ENCODE measurements at places on chromosomes 2 and 18.

DNA sequence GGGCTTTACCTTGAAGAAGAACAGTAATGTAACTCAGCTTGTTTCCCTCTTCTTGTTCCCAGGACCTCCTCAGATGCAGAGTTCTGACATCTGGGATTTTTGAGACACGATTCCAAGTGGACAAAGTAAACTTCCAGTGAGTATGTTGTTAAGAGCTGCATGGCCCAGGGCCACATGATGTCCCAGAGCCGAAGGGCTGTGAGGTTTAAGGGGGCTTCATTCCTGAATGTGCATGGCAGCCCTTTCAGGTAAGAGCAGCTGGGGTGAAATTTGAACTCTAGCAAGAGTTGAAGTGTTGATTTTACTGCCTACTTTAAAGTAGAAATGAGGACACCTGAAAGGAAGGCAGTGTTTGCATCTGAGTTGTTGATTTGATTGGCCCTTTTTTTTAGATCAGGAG, 13.3 kb downstream of the CHMP1B start:
- no peaks in the 10 kb centered on the region for H3K27me3 ChIP-seq
- H3K4me1 ChIP-seq, result peaks cover 4% of the 10 kb centered on the region
- H3K36me3 ChIP-seq, result no peaks in the 10 kb centered on the region
- no peak overlapping the region for H3K27ac ChIP-seq

DNA sequence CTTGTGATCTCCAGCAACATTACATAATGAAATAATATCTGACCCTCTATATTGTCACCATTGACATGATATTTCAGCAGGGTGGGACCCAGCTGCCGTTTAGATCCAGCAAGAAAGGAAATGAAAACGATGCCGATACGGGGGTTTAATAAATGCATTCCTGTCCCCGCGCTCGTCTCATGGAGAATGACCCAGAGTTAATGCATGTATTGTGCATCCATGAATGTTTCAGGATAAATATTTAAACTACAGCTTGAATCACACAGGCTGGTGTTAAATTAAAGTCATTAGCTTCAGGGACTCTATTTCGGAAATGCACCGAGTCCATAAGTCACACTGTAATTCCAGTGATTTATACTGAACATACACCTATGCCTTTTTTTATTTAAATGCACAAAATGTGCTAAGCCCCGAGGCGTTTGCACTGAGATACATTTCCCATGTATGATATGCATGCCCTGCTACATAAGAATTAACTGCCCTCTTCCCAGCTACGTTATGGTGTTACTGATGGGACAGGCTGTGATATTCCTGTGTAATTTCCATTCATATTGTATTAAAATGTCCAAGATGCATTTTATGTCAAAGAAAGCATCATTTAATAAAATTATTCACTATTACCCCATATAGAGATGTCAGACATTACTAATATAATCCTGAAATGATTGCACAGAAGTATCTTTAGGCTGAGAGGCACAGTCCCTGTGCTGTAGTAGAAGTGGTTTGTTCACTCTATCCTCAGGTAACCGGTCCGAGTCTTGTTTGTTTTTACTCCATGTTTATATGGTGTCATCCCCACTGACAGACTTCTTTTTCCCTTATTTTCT, 109.3 kb upstream of the ZNF516 start:
- no peak for DNase-seq
- peak overlapping the region; percentile 41 for H3K27ac ChIP-seq
- no peaks in the 10 kb centered on the region for H3K27me3 ChIP-seq
- peaks cover 12% of the 10 kb centered on the region for H3K4me1 ChIP-seq
- no peak overlapping the region for H3K4me3 ChIP-seq
- no peaks in the 10 kb centered on the region for H3K36me3 ChIP-seq

DNA sequence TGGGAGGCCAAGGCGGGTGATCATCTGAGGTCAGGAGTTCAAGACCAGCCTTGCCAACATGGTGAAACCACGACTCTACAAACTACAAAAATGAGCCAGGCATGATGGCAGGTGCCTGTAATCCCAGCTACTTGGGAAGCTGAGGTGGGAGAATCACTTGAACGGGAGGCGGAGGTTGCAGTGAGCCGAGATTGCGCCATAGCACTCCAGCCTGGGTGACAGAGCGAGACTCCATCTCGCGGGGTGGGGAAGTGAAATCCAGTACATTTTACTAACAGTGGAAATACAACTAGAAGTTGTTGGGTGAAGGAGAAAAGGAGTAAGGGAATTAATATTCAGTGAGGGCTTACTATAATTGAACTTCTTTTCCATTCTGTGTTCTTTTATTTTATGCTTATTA, 13.2 kb upstream of the ENOSF1 start:
- no peak for DNase-seq
- no peak overlapping the region for H3K4me3 ChIP-seq
- no peaks in the 10 kb centered on the region for H3K27me3 ChIP-seq

DNA sequence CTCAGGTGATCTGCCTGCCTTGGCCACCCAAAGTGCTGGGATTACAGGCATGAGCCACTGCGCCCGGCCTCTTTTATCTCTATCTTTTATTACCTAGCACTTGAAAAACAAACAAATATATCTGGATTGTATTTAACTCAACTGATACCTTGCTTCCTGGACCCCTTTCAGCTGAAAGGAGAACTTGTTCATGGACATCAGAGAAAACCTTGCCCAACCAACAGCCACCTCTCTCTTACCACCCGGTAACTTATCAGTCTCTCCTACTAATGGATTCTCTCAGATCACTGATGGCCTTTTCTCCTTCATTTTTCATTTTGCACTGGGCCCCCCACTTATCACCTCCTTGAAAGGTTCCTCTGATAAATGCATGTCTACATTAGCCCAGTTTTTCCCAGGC, 6.7 kb downstream of the RETSAT start:
- peaks cover 4% of the 10 kb centered on the region for H3K36me3 ChIP-seq
- H3K27ac ChIP-seq, result no peak overlapping the region
- no peaks in the 10 kb centered on the region for H3K4me1 ChIP-seq
- no peak overlapping the region for H3K4me3 ChIP-seq

GRCh38 chr2:231928481-231928880, 2.3 kb upstream of the NPPC start:
- no peaks in the 10 kb centered on the region for H3K4me1 ChIP-seq
- H3K27me3 ChIP-seq, result peaks cover 34% of the 10 kb centered on the region
- no peaks in the 10 kb centered on the region for H3K36me3 ChIP-seq
- H3K4me3 ChIP-seq, result no peak overlapping the region

DNA sequence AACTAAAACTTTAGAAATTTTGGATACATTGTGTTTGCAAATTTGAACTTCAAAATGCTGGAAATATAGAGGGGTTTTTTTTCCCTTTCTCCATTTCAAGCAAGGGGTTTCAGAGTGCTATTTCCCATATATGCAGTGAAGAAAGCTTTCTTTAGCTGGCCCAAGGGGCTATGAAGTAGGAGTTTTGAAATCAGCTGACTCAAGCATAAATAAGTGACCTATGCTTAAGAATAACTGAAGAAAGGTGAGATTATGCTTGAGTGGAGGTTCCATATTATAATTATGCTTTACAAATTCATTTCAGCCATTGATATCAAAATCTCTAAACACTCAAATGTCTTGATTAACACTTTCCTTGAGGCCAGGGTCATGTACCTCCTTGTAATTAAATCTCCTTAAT, 51.0 kb upstream of the RBBP8 start:
- H3K27ac ChIP-seq, result no peak overlapping the region
- no peaks in the 10 kb centered on the region for H3K27me3 ChIP-seq
- no peaks in the 10 kb centered on the region for H3K4me1 ChIP-seq
- no peaks in the 10 kb centered on the region for H3K36me3 ChIP-seq
- no peak overlapping the region for H3K4me3 ChIP-seq

GRCh38 chr2:109232909-109233308, 103.9 kb downstream of the SH3RF3 start:
- H3K27me3 ChIP-seq, result 0 out of 2 replicates have a peak, but pooled peaks cover 9% of the 10 kb centered on the region
- no peak for DNase-seq
- no peak overlapping the region for H3K27ac ChIP-seq

GRCh38 chr2:127614246-127614645, 31.7 kb upstream of the GPR17 start:
- H3K27ac ChIP-seq, result no peak overlapping the region
- H3K27me3 ChIP-seq, result no peaks in the 10 kb centered on the region
- DNase-seq, result no peak
- H3K4me3 ChIP-seq, result no peak overlapping the region
- no peaks in the 10 kb centered on the region for H3K36me3 ChIP-seq

DNA sequence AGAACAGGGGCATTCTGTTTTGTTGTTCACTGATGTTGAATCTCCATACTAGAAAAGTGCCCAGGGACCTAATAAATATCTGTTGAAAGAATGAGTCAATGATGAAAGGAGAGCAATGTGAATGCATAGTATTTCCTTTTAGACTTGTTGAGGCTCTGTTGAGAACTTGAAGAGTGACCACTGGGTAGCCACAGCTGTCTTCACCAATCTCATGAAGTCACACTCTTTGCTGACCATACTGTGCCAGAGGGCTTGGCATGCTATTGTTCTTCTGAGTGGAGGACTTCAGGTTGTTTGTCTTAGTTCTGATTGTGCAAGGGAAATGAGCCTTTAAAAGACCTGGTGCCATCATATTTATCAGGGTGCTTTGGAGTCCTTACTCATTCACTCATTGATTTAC, 41.6 kb upstream of the NT5C1B start:
- H3K36me3 ChIP-seq, result no peaks in the 10 kb centered on the region
- H3K4me1 ChIP-seq, result peaks cover 42% of the 10 kb centered on the region

GRCh38 chr2:170568511-170568910, 146.6 kb upstream of the SP5 start:
- H3K36me3 ChIP-seq, result no peaks in the 10 kb centered on the region
- no peak overlapping the region for H3K4me3 ChIP-seq
- H3K27ac ChIP-seq, result no peak overlapping the region
- no peaks in the 10 kb centered on the region for H3K4me1 ChIP-seq
- H3K27me3 ChIP-seq, result peaks cover 17% of the 10 kb centered on the region

GRCh38 chr2:119756837-119757236, 2.9 kb upstream of the PTPN4 start:
- H3K27ac ChIP-seq, result peak overlapping the region; percentile 64
- no peak overlapping the region for H3K4me3 ChIP-seq
- peak; percentile 96 for DNase-seq
- H3K4me1 ChIP-seq, result peaks cover 24% of the 10 kb centered on the region
- H3K36me3 ChIP-seq, result no peaks in the 10 kb centered on the region

DNA sequence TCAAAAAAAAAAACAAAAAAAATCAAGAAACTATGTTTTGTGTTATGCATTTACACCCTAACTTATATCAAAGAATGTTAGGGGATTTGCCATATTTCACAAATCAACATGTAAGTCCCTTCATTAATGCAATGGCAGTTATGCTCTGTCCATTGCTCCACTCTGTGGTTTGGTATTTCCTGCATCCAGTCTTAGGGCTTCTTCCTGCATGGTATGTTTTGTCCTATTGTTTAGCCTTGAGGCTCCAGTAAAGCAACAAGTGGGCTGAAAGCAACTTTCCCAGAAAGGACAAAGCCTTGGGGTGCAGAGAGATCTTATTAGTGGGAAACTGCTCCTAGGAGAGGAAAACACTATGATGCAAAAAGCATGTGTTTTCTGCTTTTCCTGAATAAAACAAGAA, 474.1 kb downstream of the IRS1 start:
- no peak overlapping the region for H3K27ac ChIP-seq
- H3K27me3 ChIP-seq, result no peaks in the 10 kb centered on the region
- no peak overlapping the region for H3K4me3 ChIP-seq
- no peak for DNase-seq

DNA sequence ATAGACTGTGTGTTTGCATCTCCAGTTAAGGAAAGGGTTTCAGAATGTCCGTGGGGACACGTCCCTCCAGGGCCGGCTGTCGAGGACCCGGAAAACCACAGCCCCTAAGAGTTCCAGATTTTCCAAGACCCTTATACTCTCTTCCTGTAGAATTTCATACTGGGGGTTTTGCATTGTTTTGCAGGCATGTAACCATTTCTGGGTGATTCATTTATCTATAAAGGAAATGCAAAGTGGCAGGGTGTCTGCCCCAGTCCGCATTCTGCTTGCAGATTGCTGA, 8.5 kb downstream of the SP9 start:
- H3K4me1 ChIP-seq, result no peaks in the 10 kb centered on the region
- H3K4me3 ChIP-seq, result no peak overlapping the region
- H3K36me3 ChIP-seq, result peaks cover 3% of the 10 kb centered on the region
- no peak for DNase-seq

DNA sequence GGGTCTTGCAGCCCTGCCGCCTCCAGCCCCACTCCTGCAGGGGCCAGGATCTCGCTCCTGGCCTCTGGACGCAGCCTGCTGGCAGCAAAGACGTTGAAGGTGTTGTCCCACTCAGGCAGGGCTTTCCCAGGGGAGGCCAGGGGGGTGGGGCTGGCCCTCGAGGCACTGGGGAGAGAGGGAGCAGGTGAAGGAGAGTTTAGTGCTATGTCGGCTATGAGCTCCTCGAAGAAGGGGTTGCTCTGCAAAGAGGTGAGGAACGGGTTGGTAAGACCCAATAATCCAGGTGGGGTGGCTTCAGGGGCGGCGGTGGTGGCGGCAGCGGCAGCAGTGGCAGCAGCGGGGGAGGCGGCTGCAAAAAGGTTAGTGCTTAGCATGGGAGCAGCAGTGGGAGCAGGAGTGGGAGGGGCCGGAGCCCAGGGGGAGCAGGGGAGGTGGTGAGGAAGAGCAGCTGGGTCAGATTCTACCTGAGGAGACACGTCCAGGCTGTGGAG, 9.7 kb upstream of the SFXN5 start:
- H3K36me3 ChIP-seq, result no peaks in the 10 kb centered on the region
- H3K27ac ChIP-seq, result no peak overlapping the region
- DNase-seq, result no peak
- no peak overlapping the region for H3K4me3 ChIP-seq

- H3K4me1 ChIP-seq, result peaks cover 63% of the 10 kb centered on the region
- H3K27ac ChIP-seq, result peak within 1 kb of the TSS; percentile 65
- DNase-seq, result peak; percentile 84
- no peaks in the 10 kb centered on the region for H3K36me3 ChIP-seq
Observed at GRCh38 chr2:162073888-162074631, at the start of gene DPP4. Gene DPP4 (minus strand): TSS chr2:162074215. CDS start chr2:162073981, 234 bp downstream.

- H3K4me3 ChIP-seq, result no peak overlapping the region
- no peaks in the 10 kb centered on the region for H3K36me3 ChIP-seq
- H3K27ac ChIP-seq, result no peak overlapping the region
- no peaks in the 10 kb centered on the region for H3K27me3 ChIP-seq
- DNase-seq, result no peak
Observed at GRCh38 chr2:46226620-46227019, 70.6 kb upstream of the EPAS1 start.

- H3K27me3 ChIP-seq, result no peaks in the 10 kb centered on the region
- H3K4me1 ChIP-seq, result no peaks in the 10 kb centered on the region
- no peak overlapping the region for H3K4me3 ChIP-seq
- no peak for DNase-seq
- H3K36me3 ChIP-seq, result no peaks in the 10 kb centered on the region
- H3K27ac ChIP-seq, result no peak overlapping the region
Observed at GRCh38 chr2:71309-72035, 25.2 kb upstream of the FAM110C start.

GRCh38 chr2:36805635-36806224, 109.2 kb downstream of the VIT start:
- peaks cover 4% of the 10 kb centered on the region for H3K27me3 ChIP-seq
- no peak for DNase-seq
- H3K27ac ChIP-seq, result no peak overlapping the region
- no peaks in the 10 kb centered on the region for H3K36me3 ChIP-seq
- H3K4me3 ChIP-seq, result no peak overlapping the region
- no peaks in the 10 kb centered on the region for H3K4me1 ChIP-seq
